Left renal cortex interstitium (tissue), 4 donors: ENCODE measurements at places on chromosomes 2 and 18. TPM values are rescaled to one million over a fixed set of nuclear protein-coding genes. Genes with fewer than 3 reads are reported as not detected.

Gene IL36G
- 0.21 TPM for polyA plus RNA-seq

Gene CPS1
- polyA plus RNA-seq = 11.1 TPM

- DNase-seq = no peak
These were observed 36.2 kb downstream of the TNS1 start for GRCh38 chr2:217966423-217967070.

DNA sequence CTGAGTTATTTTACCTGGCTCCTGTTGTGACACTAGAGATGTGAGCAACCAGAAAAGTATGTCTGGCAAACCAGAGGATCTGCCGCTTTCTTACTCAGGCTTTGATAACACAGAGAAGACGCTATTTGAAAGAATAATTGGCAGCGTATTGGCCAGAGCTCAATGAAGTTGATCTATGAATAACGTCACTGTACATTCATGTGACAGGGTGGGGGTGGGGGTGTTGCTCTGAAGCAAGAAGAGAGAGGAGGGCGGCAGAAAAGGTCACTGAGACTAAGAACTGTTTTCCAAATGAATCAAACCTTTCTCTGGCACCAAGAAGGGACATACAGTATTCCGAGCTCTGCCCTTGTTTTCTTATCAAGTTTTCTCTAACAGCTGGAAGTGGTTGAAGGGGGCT lies 1.7 kb upstream of the ONECUT2 start:
- DNase-seq = no peak
